ENCODE measurements at places on chromosomes 3 and 15.

GRCh38 chr3:179000144-179000543, 71.5 kb downstream of the ZMAT3 start:
- no peak for DNase-seq

DNA sequence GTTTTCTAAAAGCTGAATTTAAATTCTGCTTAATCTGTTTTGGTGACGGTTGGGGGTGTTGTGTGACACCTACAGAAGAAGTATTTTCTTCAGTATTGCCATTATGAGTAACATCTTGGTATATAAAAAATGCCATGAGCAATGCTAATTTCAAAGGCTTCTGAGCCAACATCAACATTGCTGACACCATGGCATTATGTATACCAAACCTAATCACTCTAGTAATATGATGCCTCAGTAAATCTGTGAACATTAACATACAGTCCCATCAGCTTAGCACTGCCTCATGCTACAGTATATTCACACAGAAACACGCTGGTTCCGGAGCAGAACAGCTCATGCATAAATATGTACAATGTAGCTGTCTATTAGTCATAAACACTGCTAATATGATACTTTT, 75.8 kb downstream of the ZPLD1 start:
- DNase-seq = peak; percentile 72

GRCh38 chr15:53189860-53190259, 399.7 kb upstream of the ONECUT1 start:
- no peak for DNase-seq

- no peak for DNase-seq
Observed at GRCh38 chr15:86863226-86863915, 783.7 kb downstream of the AGBL1 start.

DNA sequence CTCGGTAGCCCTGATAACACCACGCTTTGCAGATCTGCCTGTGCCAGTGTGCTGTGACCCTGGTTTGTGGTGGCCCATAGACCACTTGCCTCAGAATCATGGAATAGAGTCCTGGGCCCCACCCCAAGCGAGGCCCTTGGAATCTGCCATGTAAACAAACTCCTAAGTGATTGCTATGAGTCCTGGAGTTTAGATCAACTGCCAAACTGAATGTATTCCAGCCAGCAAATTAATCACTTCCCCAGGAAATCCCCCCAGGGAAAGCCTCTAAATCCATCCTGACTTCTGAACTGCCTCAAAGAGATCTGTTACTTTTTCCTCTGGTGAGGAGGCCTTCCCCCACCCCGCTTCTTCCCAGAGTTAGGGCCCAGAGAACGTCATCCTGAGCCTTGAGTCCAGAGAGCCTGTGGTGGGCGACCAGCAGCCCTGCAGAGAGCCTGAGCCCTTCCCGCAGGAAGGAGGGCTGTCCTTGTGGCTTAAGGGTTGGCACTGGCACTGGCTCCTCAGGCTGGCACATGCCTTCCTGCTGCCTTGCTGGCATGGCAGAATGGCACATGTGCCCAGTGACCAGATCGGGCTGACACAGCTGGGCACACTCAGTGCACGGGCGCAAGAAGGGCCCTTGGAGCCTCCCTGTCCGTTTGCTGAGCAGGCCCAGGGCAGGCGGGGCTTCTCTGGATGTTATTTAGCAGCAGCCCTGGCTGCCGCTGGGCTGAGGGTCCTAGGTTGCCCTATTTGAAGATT, 50.6 kb upstream of the PLXNA1 start:
- no peak for DNase-seq

DNA sequence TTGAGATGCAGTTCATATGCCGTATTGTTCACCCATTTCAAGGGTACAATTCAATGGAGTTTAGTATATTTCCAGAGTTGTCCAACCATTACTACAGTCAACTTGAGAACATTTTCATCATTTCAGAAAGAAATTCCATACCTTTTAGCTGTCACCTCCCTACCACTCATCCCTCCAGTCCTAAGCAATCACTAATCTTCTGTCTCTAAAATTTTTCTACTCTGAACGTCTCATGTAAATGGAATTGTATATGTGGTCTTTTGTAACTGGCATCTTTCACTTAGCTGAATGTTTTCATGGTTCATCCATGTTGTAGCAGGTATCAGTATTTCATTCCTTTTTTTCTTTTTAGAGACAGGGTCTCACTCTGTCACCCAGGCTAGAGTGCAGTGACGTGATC, 51.1 kb downstream of the CMTM7 start:
- no peak for DNase-seq

DNA sequence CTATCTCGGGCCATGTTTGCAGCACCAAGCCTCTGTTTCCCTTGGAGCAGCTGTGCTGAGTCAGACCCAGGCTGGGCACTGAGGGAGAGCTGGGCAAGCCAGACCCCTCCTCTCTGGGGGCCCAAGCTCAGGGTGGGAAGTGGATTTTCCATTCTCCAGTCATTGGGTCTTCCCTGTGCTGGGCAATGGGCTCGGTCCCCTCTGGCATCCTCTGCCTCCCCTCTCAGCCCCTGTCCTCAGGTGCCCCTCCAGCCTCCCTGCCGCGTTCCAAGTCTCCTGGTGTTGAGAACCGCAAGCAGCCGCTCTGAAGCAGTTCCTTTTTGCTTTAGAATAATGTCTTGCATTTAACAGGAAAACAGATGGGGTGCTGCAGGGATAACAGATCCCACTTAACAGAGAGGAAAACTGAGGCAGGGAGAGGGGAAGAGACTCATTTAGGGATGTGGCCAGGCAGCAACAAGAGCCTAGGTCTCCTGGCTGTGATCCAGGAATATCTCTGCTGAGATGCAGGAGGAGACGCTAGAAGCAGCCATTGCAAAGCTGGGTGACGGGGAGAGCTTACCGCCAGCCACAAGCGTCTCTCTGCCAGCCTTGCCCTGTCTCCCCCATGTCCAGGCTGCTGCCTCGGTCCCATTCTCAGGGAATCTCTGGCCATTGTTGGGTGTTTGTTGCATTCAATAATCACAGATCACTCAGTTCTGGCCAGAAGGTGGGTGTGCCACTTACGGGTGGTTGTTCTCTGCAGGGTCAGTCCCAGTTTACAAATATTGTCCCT, 1.2 kb downstream of the RHO start:
- DNase-seq = no peak

GRCh38 chr3:14741510-14741909, 66.6 kb downstream of the C3orf20 start:
- DNase-seq = no peak

DNA sequence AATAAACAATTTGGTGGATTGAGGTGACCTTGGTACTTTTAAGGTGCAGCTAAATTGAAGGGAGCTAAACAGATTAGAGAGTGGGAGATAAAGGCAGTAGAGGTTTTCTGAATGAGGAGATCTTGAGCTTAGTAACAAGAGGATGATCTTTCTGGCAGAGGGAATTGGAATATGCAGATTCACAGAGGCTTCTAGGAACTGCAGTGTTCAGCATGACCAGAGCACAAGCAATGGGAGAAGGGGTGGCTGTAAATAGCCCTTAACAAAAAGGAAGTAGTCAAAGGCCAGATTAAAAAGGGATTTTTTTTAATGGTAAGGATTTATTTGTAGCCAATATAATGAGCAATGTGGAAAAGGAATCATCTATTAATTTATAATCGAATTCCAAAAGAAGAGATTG, 5.7 kb upstream of the BNIP2 start:
- DNase-seq = no peak

DNA sequence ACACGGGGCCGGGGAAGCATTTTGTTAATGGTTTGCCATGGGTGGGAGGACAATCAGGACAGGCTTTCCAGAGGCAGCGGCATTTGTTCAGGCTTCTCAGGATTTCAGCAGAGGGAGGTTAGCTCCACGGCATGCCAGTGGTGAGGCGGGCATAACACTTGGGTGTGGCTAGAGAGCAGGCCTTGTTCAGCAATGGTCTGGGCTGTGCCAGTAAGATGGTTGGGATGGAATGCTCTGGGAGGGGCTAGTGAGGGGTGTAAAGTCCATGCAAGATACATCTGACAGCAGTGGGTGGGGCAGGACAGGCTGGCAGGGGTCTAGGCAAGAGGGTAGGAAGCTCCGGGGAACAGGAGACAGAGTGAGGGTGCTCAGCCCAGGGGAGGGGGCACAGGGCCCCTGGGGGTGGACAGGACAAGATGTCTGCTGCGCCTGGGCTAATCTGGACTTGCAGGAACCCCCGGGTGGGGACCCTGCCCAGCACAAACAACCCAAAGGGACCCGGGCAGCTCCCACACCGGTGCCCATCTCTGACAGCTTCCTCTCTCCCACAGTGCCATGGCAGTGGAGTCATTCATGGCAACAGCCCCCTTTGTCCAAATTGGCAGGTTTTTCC, 8.4 kb downstream of the TMEM43 start:
- DNase-seq = no peak

DNA sequence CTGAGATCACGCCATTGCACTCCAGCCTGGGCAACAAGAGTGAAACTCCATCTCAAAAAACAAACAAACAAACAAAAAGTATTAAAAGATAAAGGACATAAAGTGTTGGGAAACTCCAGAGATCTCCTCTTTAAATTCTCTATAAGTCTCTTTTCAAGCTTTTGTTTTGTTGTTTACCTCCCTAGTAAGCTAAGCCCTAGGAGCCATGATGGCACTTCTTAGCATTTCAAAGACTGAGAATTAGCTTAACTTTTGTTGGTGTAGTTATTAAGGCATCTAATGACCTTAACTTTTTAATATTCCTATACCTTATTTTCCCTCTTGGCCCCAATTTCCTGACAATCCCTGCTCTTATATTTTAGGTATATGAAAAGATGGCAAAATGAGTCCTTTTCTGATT, 157.3 kb downstream of the ZNF609 start:
- no peak for DNase-seq

DNA sequence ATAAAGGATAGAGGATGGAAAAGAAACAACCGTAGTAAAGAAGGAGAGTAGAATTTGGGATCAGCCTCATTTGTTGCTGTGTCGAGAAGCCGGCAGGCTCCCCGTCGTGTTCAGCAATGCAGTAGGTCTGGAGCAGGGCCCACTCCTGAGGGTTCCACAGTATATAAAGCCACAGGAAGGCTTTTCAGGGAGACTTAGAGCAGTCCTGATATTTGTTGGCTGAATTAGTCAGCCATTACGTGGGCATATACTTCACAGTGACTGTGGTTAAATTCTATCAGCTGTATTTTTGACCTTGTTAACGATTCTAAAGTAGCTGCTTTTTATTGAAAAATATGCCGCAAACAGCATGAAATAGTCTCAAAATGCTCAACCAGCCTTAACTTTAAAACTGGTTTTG, 149.5 kb downstream of the ITPR1 start:
- no peak for DNase-seq

DNA sequence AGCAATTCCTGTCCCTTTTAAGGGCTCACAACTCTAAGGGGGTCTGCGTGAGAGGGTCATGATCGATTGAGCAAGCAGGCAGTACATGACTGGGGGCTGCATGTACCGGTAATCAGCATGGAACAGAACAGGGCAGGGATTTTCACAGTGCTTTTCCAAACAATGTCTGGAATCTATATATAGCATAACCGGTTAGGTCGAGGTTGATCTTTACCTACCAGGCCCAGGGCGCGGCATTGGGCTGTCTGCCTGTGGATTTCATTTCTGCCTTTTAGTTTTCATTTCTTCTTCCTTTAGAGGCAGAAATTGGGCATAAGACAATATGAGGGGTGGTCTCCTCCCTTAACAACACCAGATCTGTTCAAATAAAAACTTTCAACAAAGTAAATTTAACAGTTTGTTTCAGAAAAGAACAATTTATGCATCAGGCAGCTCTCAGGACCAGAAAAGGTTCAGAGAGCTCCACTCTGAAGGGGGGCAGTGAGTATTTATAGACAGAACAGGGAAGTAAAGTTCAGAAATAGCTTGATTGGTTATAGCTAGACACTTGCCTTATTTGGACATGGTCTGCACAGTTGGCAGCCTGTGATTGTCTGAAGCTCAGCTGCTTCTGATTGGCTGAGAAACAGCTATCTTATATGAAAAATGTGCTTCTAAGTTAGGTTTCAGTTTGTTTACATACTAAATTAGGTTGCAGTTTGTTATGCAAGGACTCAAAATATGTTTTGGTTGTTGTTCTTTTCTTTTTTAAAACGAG, 17.2 kb upstream of the B4GALT4 start:
- DNase-seq = no peak

DNA sequence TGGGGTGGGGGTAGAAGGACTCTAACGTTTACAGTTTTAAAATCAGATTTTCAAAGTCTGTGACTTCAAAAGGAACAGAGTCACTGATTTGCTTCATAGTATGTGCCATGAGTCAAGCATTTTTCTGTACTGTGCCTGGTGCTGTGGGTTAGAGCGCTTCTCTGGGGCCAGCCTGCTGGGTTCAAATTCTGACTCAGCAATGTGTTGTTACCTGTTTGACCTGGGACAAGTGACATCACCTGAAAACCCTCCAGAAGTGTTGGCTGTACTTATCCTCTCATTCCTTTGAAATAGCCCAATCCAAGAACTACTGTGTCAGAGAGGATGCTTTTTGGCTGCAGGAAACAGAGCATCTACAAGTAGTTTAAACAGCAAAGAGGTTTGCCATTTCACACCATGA, 101.7 kb downstream of the LSM3 start:
- no peak for DNase-seq

- no peak for DNase-seq
Observed at GRCh38 chr3:8882171-8882593, 81.1 kb downstream of the RAD18 start.

- no peak for DNase-seq
Observed at GRCh38 chr3:14909250-14909649, 38.1 kb upstream of the NR2C2 start.

DNA sequence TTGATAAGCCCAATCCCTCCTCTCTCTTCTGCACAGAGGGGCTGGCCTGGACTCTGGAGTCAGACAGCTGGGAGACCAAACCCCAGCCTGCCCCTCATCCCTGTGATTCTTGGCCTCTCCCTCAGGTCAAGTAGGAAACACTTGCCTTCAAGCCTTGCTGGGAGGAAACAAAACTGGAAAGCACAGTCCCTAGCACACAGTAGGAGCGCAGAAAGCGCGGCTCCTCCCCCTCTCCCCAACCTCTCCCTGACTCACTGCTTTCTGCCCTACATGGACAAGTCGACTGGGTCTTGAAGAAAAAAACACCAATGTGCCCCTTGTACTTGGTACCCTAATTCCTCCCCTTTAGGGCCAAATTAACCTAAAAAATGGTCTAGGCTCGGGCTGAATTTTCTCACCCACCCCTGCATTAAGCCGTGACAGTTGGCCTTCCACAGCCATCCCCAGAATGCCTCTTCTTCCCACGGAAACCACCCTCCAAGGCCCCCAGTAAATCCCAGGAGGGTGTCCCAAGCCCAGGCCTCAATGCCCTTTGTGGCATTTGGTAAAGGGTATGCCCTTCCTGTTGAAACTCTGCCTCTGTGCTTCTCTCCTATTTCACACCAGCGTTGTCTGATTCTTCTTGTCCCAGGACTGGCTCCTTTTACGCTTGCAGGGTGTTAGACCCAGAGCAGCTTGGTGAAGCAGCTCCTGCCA, 11.3 kb upstream of the RAF1 start:
- DNase-seq = no peak

GRCh38 chr3:191388823-191389222, 58.5 kb upstream of the UTS2B start:
- DNase-seq = no peak

- no peak for DNase-seq
Observed at GRCh38 chr3:19816631-19817030, 117.4 kb downstream of the EFHB start.

DNA sequence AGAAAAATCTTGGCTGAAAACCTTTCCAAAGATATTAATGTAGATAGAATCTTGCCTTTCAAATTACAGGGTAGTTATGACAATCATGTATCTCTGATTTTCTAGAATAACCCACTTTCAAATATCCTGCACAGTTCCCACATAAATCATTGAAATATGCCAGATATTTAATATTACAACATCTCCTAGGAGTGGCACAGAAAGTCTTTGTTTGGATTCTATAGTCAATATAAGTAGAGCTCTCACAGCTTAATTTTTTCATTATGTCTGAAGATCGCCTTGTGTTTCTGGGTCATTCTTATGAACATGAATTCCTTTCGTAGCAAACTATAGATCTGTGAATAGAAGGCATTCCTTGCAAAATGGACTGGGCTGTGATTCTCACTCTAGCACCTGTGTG, 5.0 kb downstream of the RARB start:
- DNase-seq = no peak
